ENCODE measurements at places on chromosomes 11 and 22.

GRCh38 chr22:44919691-44920090 is 90.1 kb downstream of the PHF21B start:
- peak; percentile 6 for DNase-seq

DNA sequence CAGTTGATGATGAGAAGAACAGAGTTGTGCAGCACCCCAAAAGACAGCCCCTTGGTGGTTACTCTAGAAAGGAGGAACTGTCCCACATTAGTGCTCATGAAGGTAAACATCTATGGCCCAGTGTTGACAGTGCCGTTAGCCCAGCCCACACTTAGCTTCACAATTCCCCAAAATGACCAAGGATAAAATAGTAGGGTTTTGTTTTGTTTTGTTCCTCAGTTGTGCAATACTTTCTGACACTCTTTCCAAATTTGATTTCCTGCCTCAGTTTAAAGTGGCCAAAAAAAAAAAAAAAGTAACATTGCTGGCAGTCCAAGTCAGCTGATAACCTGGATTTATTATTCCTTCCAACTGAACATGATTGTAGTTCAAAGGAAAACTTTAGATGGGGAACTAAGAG is 269.4 kb downstream of the TMEM135 start:
- DNase-seq = no peak

DNA sequence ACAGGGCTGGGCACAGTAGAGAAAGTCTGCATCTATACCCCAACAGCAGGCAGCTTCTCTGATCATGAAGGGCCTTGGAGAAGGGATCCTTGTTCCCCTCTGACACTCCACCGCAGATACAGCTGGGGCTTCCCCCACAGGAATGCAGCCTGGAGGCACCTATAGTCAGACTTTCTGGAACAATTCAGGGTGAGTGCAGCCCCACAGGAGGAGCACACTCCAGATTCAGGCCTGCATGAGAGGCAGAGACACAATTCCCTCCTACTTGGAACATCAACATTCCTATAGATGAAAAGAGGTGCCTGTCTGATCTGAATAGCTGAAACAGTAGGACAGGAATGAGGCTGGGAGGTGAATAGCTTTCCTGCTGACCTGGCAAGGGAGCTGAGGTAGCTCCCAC is 1298.0 kb upstream of the CNTN5 start:
- no peak for DNase-seq

DNA sequence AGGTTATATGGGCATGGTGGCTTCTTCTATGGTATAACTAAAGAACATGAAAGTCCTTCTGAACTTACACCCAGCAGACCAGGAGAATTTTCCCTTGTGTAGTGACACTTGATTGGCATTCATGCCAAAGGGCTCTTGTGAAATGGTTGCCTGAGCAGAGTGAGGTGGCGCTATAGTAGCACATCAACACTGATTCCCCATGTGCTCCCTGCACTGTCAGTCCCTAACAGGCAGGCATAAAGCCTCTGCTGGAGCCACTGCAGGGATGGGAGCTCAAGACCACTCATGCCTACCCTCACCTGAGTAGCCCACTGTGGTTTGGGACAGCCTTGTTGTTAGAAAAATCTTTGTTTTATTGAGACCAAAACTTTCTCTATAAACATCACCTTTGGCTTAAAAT is 92.6 kb upstream of the LIN7C start:
- DNase-seq = no peak

- DNase-seq = no peak
These were observed 61.1 kb downstream of the CACNA1I start for GRCh38 chr22:39631381-39632286.

Data from left ventricle myocardium inferior (tissue), 1 donor.